Skeletal muscle tissue (tissue), 5 donors: ENCODE measurements at places on chromosomes 2 and 18. TPM values are rescaled to one million over a fixed set of nuclear protein-coding genes. Genes with fewer than 3 reads are reported as not detected.

PSMA8 gene
- not detected for total RNA-seq

FZD7 gene
- total RNA-seq: 42.8 TPM

PTPRN gene
- total RNA-seq: not detected

KIF1A gene
- total RNA-seq: 4.7 TPM

SERPINB5 gene
- not detected for total RNA-seq

CFAP65 gene
- not detected for total RNA-seq

NYAP2 gene
- 0.52 TPM for total RNA-seq

EVA1A gene
- total RNA-seq: 6.3 TPM

LBX2 gene
- not detected for total RNA-seq

SPDYA gene
- total RNA-seq: 1.0 TPM
